ENCODE measurements at places on chromosomes 6 and 20. TPM values are rescaled to one million over a fixed set of nuclear protein-coding genes. Genes with fewer than 3 reads are reported as not detected.

Gene CD40
- total RNA-seq = 1.2 TPM

Gene BPI
- not detected for total RNA-seq

Gene CTCFL
- total RNA-seq = not detected

Gene TUBE1
- 18.4 TPM for total RNA-seq

GRCh38 chr20:50061151-50062005, 51.6 kb downstream of the UBE2V1 start:
- no peak overlapping the region for H3K27ac ChIP-seq
- H3K27me3 ChIP-seq = peaks cover 2% of the 10 kb centered on the region
- DNase-seq = no peak
- no peak overlapping the region for H3K4me3 ChIP-seq

- H3K27ac ChIP-seq = peak overlapping the region; percentile 84
- peak; percentile 31 for DNase-seq
- H3K4me1 ChIP-seq = peaks cover 5% of the 10 kb centered on the region
- peak overlapping the region; percentile 95 for H3K4me3 ChIP-seq
Measured at GRCh38 chr6:31822036-31822821, 5.3 kb upstream of the HSPA1B start.
